ENCODE measurements at places on chromosomes 7 and 10. TPM values are rescaled to one million over a fixed set of nuclear protein-coding genes. Genes with fewer than 3 reads are reported as not detected.

The INHBA gene
- 18.2 TPM for total RNA-seq

The BMPER gene
- 5.0 TPM for total RNA-seq

The ABCB4 gene
- total RNA-seq, result 0.44 TPM

The TMEM60 gene
- 23.4 TPM for total RNA-seq

The WEE2 gene
- total RNA-seq, result not detected

The ADIRF gene
- total RNA-seq, result 73.0 TPM

The FAM25G gene
- not detected for total RNA-seq

The SPAG6 gene
- total RNA-seq, result 0.11 TPM

The SFTPA1 gene
- total RNA-seq, result under 0.01 TPM

The FAM237B gene
- 0.22 TPM for total RNA-seq

The RBP4 gene
- not detected for total RNA-seq

The IFIT1B gene
- not detected for total RNA-seq

The IGFBP3 gene
- total RNA-seq, result 33.4 TPM

The CCDC172 gene
- not detected for total RNA-seq
